ENCODE measurements at places on chromosomes 4 and X. TPM values are rescaled to one million over a fixed set of nuclear protein-coding genes. Genes with fewer than 3 reads are reported as not detected.

TRIM2 gene
- polyA plus RNA-seq = 34.1 TPM

TRIM61 gene
- polyA plus RNA-seq = 1.3 TPM

MAGEA12 gene
- polyA plus RNA-seq = not detected

CXCL10 gene
- polyA plus RNA-seq = not detected

H2BW1 gene
- polyA plus RNA-seq = not detected

MID1IP1 gene
- 38.4 TPM for polyA plus RNA-seq

GASK1B gene
- polyA plus RNA-seq = 4.9 TPM

CDKL2 gene
- 0.39 TPM for polyA plus RNA-seq

CDX4 gene
- not detected for polyA plus RNA-seq

IL2 gene
- not detected for polyA plus RNA-seq

SMIM10L2A gene
- 0.09 TPM for polyA plus RNA-seq

SPANXN4 gene
- not detected for polyA plus RNA-seq

NXF2 gene
- not detected for polyA plus RNA-seq

EVC gene
- polyA plus RNA-seq = 12.8 TPM

SPP1 gene
- polyA plus RNA-seq = 5.4 TPM

MAGEC1 gene
- not detected for polyA plus RNA-seq

NPY1R gene
- polyA plus RNA-seq = not detected

GRCh38 chr4:126834854-126835253, 797.9 kb upstream of the INTU start:
- DNase-seq = no peak

DNA sequence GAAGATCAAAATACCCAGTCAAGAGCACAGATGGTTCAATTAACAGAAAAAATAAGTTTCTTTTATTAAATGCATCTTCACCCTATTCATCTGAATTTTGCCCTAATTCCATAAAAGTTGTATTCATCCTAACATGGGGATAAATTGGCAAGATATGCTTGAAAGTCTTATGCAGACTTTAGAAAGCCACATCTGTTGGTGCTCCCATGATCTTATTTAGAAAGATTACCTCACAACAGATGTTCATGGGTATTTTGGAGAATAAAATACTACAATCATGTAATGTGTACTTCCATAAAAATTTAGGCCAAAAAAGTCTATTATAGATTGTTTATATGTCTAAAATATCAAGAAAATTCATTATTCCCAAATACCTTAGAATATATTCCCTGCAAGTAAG, 510.3 kb downstream of the TECRL start:
- no peak for DNase-seq

- no peak for DNase-seq
These were observed 4.2 kb downstream of the LNX1 start for GRCh38 chr4:53587135-53587534.

DNA sequence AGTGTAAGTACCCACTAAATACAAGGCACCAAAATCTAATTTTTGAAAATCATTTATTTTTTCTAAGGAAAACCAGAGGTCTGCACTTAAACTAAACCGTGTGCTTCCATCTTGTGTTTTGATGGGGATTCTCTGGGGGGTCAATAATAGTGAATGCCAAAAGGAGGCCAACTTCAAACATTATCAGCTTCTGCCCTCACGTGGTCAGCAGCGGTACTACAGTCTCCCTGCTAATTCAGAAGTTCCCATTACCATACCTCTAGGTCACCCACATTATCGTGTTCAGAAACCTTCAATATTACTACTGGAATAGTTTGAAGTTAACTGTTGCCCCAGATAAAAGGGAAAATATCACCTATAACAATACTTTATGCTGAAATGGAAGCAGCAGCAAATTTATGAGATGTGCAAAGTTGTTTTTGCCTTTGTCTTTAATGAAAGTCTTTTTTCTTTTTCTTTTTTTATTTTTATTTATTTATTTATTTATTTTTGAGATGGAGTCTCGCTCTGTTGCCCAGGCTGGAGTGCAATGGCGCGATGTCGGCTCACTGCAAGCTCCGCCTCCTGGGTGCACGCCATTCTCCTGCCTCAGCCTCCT, 17.3 kb downstream of the CTPS2 start:
- no peak for DNase-seq

- no peak for DNase-seq
These were observed 199.2 kb downstream of the RASL11B start for GRCh38 chr4:53061091-53061850.

GRCh38 chrX:21528076-21528475, 130.1 kb downstream of the KLHL34 start:
- peak; percentile 11 for DNase-seq

DNA sequence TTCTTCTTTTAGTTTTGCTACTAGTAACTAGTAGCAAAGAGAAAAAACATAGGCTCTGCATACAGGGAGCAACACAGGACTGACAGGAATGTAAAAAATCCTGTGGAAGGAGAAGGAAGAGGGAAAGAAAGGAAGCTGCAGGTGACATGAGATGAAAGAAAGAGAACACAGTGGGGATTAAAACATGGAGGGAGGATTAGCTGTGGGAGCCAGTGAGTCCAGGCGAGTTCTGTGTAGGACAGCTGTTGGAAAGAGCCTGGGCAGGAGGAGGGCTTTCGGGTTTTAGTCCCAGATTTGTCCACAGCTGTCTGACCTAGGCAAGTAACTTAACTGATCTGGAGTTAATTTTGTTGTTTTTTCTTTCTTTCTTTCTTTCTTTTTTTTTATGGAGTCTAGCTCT, 21.6 kb downstream of the CCNG2 start:
- no peak for DNase-seq

GRCh38 chr4:15410750-15411149, 17.1 kb upstream of the C1QTNF7 start:
- no peak for DNase-seq

DNA sequence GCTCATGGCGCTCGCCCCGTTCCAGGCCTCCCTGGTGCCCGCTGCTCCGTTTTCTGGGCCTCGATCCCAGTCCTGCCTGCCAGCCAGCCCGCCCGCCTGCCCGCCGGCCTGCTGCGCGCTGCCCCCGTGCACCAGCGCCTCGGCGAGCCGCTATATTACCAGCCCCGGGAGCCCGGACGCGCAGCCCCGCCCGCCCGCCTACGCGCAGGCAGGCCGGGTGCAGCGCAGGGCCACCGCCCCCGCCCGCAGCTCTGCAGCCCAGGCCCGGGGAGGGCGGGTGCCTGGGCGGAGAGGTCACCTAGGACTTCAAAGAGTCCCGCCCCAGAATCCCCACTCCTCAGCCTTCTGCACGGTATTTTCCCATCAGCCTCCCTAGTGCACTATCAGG, at the start of gene MAOB:
MAOB (minus strand) TSS at position 157 of the 388 bp plus-strand sequence; CDS start at position 6, 151 bp downstream.
- DNase-seq = no peak

- DNase-seq = no peak
These were observed 20.1 kb downstream of the GPR143 start for GRCh38 chrX:9745417-9746115.

DNA sequence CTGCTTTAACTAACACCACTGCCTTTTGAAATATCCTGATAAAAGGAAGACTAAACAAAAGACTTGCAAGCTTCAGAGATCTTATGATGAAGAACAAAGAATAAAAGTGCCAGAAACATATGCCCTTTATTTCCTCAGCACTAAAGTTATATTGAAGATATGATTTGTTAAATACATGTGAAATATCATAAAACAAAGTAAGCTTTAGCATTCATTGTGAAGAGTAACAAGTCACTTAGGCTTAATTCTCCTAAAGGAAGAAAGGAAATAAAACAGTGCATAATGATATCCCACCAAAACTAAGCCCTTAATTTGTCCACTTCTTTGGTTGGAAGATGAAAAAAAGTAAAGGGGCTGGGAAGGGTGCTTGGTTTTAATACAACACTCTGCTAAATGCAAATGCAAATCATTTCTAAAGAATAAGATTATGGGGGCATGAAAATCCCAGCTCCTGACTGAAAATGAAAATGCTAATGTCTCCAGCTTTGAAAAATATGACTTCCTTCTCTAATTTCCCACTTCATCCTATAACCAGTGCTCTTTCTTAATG, 227.2 kb downstream of the FAT4 start:
- no peak for DNase-seq

- no peak for DNase-seq
These were observed 514.0 kb upstream of the SMIM31 start for GRCh38 chr4:164239976-164240375.

DNA sequence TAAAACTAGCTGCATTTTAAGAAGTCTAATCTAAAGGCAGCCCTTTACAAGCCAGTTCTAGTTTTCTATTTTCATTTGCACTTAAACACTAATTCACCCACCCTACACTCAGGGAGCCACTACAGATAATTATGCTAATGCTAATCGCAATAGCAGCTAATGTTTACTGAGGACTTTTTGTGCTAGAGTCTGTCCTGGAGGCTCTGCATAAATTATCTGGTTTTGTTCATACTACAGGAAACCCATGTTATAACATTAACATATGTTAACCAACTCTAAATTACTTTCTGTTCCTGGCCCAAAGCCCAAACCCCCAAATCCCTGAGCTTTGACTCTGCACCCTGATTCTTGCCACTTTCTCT, 480 bp upstream of the RADX start:
- DNase-seq = no peak

GRCh38 chr4:40516651-40517050, 113.0 kb downstream of the RBM47 start:
- no peak for DNase-seq

DNA sequence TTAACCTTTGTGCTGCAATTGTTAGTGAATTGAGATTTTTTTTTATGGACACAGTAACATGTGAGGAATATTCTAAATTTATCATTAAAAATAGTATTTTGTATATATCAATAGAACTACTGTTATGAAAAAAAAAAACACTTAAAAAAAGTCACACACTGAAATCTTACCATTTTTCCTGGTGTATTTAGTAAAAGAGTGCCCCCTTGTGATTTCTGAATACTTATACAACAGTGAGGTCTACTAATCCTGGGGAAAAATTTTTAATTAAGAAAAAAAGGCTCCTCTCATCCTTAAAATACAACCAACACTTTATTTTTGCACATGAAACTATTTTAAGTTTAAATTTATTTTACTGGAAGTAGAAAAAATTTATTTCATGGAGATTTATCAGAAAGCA, 56.4 kb upstream of the SPOCK3 start:
- DNase-seq = no peak

DNA sequence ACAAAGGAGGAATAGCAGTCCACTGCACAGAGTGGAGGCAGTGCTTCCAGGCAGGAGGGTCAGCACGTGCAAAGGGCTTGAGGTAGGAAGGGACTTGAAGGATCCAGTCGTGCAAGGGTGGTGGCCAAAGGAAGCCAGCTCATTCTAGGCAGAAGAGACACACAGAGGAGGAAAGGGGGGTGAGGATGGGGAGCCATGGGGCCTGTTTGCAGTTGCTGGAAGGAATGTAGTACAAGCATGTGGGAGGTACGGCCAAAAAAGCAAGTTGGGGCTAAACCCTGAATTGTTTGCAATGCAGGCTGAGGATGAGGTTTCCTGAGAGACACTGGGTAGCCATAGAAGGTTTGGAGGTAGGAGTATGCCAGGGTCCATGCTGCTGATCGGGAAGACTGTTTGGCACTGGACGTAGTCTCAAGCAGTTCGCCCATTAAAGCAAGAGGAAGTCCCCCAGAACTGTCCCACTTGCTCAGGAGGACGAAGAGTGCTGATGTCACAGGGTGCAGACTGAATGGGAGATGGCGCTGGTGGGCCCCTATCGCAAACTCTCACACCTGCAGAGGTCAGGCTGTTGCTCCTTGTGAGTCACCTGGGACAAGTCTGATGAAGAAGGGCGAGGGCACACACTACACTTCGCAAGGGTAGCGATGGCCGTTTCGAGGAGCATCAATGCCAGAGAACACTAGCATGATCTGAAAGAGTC, 9.1 kb upstream of the MAN2B2 start:
- no peak for DNase-seq

- no peak for DNase-seq
These were observed 37.7 kb upstream of the RAB33B start for GRCh38 chr4:139416073-139416673.

DNA sequence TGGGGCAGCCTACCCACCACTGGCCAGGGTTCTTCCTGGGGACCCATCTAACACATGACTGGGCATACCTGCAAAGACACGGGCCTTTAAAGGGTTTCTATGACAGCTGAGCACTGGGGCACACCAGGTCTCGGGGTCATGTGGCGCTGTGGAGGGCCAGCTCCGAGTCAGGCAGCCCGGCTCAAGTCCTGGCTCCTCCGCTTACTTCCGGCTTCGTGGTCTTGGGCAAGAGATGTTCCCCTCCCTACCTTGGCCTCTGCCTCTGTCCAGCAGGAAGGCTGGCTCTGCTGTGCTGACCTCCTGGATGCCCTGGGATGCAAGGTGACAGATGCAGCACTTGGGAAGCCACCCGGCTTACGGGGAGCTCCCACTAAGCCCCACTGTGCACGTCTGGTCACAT, 37.6 kb downstream of the HTRA3 start:
- DNase-seq = no peak

- DNase-seq = no peak
These were observed 301.7 kb upstream of the DIPK2B start for GRCh38 chrX:45502396-45502795.

DNA sequence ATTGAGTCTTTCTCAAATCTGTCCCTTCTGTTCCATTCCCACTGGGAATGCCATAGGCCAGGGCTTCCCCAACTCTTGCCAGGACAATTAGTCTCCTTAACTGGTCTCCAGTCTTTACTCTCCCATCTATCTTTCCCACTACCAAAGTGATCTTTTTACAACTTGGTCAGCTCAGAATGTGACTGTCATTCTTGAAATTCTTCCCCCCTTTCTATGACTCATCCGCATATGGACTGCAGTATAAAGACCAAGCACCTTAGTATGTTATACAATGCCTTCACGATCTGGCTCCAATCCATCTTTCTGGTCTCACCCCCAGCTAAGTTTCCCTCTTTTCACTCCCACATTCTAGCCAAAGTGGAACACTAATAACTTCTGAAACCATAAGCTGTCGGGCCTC, 383.8 kb downstream of the OPHN1 start:
- DNase-seq = no peak

DNA sequence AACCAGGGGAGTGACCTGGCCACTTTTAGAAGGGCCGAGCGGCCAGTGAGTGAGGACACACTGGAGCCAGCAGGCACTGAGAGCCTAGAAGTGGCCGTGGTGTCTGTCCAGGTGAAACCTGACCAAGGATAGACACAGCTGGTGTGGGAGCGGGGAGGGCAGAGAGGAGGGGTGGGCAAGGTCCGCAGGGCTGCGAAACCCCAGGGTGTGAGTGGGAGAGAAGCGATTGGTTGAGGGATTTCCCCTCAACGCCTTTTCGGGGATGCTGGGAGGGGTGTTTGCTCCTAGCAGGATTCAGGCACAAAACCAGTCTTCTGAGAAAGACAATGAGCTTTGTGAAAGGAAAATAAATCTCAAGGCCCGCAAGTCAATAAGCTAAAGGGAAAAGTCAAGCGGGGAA, 33.2 kb upstream of the ARSD start:
- no peak for DNase-seq

GRCh38 chrX:11434607-11435006, 141.4 kb downstream of the AMELX start:
- DNase-seq = no peak

DNA sequence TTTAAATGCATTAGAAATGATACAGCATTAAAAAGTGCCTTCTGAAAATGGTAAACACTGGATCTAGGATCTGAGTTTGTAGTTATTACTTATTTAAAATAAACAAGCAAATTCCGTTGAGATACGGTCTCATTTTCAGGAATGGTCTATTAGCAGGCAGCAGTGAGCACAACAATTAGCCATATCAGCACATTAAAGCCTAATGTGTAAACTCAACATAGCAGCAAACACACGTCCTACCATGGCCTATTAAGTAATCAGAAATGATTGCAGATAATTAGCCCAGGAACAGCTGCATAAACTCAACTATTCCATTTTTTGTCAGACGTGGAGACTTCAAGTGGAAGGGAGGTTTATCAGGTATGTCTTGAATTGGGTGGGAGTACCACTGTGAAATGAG, 61.8 kb downstream of the NEIL3 start:
- no peak for DNase-seq

GRCh38 chrX:119635799-119636198, 29.6 kb upstream of the NKRF start:
- no peak for DNase-seq

- DNase-seq = no peak
These were observed 10.0 kb downstream of the CLCN4 start for GRCh38 chrX:10166731-10167151.
